Activated gamma-delta T cell treated with Interleukin-2 at 50 U/mL for 16 hours (primary cell): ENCODE measurements at places on chromosomes 6 and 20.

- no peak for DNase-seq
Measured at GRCh38 chr6:8065519-8065911, 1.3 kb upstream of the BLOC1S5 start.

DNA sequence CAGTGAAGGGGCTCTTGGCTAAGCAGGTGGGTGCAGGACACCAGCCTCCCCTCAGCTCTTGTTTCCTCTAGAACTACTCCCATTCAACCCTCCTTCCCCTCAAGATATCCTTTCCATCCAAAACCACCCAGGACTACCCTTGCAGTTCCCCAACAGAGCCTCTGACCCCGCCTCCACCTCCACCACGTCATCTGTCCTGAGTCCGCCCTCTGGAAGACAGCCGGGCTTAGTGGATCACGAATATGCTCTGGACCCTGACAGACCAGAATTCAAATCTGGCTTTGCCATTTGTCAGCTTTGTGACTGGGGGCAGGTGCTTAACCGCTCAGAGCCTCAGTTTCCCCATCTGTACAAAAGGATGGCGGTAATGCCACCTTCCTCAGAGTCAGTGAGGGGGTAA is 31.4 kb downstream of the TFEB start:
- DNase-seq, result no peak

GRCh38 chr6:36139431-36139830 is 9.1 kb downstream of the MAPK13 start:
- no peak for DNase-seq

DNA sequence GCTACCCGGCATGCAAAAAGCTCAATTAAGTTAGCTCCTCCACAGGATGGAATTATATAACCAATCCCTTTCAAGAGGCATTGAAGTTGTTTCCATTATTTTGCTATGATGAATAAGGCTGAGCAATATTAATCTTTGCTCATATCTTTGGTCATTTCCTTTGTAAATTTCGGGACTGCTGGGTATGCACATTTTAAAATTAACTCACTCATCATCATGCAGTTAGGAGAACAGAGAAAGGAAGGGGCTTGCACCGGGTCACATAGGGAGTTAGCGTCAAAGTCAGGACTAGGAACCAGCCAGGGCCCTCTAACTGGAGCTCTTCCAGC is 430 bp upstream of the FAM110A start:
- DNase-seq, result no peak

DNA sequence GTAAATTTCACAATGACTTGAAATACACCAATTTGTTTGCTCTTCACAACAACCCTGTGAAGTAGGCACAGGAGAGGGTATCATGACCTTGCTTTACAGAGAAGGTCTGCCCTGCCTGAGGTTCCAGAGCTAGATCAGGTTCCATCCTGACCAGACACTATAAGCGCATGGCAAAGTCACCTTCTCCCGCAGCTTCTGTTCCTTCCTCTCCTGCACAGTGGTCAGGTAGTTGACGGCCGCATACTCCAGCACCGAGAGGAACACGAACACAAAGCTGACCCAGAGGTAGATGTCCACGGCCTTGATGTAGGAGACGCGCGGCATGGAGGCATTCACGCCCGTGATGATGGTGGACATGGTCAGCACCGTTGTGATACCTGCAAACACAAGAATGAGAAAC is 34.3 kb downstream of the PM20D2 start:
- no peak for DNase-seq

- DNase-seq, result no peak
Measured at GRCh38 chr6:105836889-105837288, 249.2 kb upstream of the PRDM1 start.

GRCh38 chr20:13231031-13231752 is 10.1 kb downstream of the ISM1 start:
- DNase-seq, result no peak

DNA sequence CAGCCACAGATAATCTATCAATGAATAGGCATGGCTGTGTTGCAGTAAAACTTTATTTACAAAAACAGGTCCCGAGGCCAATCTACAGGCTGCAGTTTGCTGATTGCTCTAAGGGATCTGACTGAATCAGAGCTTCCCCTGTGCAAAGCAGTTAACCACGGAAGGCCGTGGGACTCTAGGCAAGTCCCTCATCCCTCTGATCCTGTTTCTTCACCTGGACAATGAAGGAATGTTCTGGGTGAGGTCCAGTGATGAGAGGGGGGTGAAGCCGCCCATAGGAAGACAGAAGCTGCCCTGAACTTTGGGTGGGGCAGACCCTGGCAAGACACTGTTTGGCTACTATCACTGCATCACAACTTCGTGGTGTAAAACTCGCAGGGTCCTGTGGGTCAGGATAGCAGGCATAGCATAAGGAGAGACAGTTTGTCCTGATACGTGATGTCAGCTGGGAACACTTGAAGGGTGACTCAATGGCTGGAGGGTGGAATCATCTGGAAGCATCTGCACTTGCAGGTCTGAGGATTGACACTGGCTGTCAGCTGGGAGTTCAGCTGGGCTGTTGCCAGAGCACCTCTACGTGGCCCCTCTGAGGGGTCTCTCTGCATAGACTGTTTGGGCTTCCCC is 33.3 kb upstream of the TGM2 start:
- no peak for DNase-seq

DNA sequence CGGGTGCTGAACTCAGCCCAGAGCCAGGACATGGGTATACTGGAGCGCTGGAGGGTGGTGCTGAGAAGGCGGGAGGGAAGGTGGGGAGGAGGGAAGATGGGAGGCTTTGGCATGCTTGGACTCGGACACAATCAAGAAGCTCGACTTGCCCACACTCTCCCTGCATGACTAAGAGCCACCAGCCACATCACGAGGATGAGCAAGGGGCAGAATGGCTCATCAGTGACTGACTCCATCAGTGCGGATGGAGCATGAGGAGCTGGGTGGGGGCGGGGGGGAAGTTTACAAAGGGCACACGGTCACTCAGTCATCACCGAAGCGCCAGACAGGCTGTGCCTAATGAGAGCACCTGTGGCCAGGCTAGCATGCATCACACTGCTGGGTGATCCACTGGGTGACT is 222.8 kb downstream of the KIF16B start:
- no peak for DNase-seq

DNA sequence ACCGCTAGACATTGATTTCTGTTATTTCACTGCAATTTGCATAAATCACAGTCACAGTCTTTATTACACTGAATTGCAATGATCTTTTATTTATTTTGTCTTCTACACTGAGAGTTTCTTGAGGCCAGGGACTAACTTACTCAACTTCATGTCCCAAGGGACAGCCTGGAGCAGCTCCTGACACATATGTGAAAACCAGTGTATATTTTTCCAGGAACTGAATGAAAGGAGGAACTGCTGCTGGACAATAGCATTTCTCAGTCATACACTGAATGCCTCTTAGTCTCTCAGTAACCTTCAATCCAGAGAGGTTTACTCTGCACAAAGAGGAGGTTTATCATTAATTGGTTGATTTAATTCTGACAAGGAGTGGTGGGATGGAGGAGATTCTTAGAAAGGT is 5.9 kb downstream of the F13A1 start:
- DNase-seq, result no peak

DNA sequence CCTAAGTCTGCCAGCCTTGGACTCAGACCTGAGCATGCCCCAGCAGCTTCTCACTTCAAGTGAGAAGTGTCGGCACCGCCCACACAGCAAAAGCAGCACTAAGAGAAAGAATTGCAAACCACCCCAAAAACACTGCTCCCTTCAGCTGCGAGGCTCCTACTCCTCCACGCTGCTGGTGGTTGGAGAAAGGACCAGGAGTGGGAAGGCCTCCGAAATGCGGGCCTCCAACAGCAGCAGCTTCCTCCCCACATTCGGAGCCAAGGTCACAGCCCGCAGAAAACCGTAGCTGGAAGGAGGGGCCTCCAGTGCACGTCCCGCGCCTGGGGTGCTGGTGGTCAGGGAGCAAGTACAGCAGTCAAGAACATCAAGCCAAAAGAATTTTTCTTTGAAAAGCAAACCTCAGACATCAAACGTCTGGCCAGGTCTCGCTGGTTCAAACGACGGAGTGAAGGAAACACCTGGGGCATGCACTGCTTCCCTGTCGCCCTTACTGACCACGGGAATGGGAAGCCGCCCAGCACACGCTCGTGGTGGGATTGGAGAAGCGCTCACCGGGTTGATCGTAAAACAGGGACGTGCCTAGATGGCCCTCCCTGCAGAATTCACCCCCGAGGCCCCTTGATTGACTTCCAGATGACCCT is 185.6 kb upstream of the CST7 start:
- DNase-seq, result no peak

GRCh38 chr6:13044896-13045295 is 283.4 kb downstream of the TBC1D7 start:
- DNase-seq, result no peak

GRCh38 chr6:53701333-53702218 is 36.0 kb upstream of the KLHL31 start:
- DNase-seq, result no peak

DNA sequence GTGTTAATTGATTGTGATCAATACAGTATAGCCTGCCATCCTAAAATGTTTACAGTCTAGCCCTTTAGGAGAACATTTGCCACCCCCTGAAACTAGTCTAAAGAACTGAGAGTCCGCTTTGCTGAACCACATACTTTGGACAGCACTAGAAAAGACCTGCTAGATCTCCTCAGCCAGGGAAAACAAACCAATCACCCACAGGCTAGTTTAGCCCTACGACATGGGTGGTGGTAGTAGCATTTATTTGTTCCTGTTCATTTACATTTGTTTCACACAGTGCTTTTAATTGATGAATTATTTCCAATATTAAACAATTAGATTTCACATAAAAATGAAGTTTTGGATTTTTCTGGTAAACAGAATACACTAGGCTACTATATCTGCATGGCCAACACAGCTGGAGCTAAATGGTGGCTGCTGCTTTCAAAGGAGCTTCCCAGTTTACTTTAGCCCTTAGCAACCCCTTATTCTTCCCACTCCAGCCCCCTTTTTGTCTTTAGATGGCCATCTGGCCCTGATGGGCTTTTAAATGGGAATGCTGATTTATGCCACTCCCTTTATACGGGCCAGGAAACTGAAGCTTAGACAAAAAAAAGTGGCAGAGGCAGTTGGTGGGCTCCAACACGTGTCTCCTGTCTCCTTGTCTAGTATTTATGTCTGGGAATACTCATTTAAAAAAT is 72.4 kb downstream of the ADGRG6 start:
- no peak for DNase-seq

GRCh38 chr6:13273931-13274706 is 54.2 kb downstream of the TBC1D7 start:
- DNase-seq, result peak; percentile 41

DNA sequence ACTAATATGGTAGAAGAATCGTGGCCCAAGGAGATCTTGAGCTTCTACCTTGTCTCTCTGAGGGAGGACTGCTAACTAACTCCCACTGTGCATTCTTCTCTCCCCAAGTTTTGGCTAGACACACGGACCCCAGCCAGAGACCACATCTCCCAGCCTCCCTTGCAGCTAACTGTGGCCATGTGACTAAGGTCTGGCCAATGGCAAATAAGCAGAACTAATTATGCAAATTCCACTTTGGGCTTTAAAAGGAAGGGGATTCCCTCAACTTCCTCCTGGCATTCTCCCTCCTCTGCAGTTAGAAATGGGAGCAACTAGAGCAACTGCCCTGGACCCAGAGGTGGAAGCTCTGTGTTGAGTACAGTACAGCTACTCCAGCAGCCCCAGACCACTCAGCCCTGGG is 15.4 kb downstream of the BPIFA2 start:
- no peak for DNase-seq

GRCh38 chr20:5078399-5078958 is 41.3 kb downstream of the PCNA start:
- peak; percentile 70 for DNase-seq

GRCh38 chr6:4904461-4905025 is 99.3 kb downstream of the RPP40 start:
- no peak for DNase-seq

DNA sequence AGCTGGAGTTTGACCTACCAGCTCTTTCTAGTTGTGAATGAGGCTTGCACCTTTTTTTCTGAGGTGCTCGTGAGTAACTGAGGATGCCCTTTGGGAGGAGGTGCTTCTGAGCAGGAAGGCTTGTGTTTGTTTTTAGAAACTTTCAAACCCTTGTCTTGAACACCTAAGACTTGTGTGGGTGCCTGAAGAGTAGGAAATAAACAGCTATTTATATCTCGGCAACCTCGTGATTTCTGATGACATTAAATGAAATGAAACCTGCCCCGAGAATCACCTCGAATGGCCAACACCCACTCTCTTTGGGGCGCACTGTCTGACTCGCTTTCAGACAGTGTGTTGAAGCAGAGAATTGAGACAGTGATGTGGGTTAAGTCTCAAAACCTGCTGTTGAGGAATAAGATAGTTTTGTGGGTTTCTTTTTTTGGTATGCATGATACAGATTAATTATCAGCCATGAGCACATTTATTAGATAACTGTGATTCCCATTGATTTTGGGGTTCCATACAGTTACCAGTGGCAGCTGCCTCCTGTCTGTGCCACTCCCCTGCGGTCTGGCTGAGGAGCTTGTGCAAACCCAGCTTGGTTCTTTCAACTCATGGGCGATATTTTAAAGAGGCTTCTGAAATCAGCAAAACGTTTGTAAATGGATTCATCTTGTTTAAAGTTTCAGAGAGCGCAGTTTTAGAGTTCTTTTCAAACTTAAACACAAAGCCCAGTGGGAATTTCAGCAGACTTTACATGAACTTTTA is 8.4 kb downstream of the IRF4 start:
- DNase-seq, result no peak

GRCh38 chr6:147057705-147058342 is 146.4 kb upstream of the STXBP5 start:
- DNase-seq, result no peak
